ENCODE measurements at places on chromosomes 1 and 21. TPM values are rescaled to one million over a fixed set of nuclear protein-coding genes. Genes with fewer than 3 reads are reported as not detected.

SOX13 gene
- 10.6 TPM for polyA plus RNA-seq

NPHS2 gene
- not detected for polyA plus RNA-seq

C1orf185 gene
- not detected for polyA plus RNA-seq

RNU1-4 gene
- polyA plus RNA-seq = not detected

AADACL3 gene
- polyA plus RNA-seq = not detected

HSD3B2 gene
- not detected for polyA plus RNA-seq

ORC1 gene
- polyA plus RNA-seq = 5.2 TPM

ADCY10 gene
- 0.15 TPM for polyA plus RNA-seq

VAMP3 gene
- 96.4 TPM for polyA plus RNA-seq

TMEM82 gene
- polyA plus RNA-seq = not detected

RNF187 gene
- polyA plus RNA-seq = 71.1 TPM

SPATC1L gene
- polyA plus RNA-seq = 8.3 TPM

ICOSLG gene
- polyA plus RNA-seq = 0.52 TPM

PTGFR gene
- 3.6 TPM for polyA plus RNA-seq

CPLANE2 gene
- polyA plus RNA-seq = 6.5 TPM

DAB1 gene
- 2.9 TPM for polyA plus RNA-seq

Data from SK-N-SH (cell line).